ENCODE measurements at places on chromosomes 13 and 19.

GRCh38 chr19:50795664-50796073 lies 5.5 kb downstream of the ACP4 start:
- no peak for DNase-seq

DNA sequence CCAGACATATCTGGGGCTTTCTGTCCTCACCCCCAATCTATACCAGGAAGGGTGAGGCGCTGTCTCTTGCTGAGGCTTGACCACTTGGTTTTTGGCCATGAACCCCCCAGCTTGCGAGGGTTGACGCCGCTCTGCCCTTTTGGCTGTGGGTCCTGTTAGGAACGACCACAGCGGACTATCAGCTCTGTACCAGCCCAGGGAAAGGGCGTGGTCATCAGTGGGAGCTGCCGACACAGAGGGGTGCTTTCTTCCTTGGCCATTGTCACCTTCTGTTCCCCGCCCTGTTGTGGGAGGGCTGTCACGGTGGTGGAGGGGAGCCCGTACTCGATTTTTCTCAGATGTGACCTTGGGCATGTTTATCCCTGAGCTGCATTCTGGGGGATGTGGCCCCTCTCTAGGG lies 5.7 kb downstream of the DCAF15 start:
- no peak for DNase-seq

DNA sequence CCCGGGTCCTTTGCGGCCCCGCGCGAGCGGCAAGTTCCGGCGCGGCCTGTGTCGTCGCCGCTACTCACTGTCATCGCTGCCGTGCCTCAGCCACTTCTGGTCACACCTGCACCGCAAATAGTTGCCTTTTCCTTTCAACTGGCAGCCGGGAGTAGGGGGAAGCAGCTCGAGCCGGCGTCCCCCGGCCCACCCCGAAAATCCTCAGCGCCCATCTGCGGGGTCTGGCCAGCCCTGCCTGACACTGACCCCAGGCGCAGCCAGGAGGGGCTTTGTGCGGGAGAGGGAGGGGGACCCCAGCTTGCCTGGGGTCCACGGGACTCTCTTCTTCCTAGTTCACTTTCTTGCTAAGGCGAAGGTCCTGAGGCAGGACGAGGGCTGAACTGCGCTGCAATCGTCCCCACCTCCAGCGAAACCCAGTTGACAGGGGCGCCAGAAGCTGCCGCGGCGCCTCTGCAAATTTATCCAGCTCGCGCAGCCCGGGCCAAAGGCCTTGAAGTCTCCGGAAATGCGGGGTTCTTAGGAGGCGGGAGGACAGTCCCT lies 1.7 kb downstream of the PDX1 start:
- no peak for DNase-seq

DNA sequence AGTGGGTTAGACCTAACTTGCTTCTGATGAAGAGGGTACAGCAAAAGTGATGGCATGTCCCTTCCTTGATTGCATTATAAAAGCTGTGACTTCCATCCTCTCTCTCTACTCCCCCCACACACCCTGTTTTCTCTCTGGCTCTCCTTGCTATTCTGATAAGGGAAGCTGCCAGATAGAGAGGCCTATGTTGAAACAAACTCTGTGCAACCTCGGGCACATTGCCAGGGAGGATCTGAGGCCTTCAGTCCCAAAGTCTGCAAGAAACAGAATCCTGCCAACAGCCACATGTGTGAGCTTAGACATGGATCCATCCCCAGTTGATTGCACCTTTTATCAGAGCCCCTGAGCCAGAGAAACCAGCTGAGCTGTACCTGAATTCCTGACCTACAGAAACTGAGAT lies 44.8 kb upstream of the ARGLU1 start:
- DNase-seq: no peak

- peak; percentile 66 for DNase-seq
Observed at GRCh38 chr19:1063030-1063908, 3.7 kb upstream of the ARHGAP45 start.

GRCh38 chr13:113547238-113547971 lies 37.1 kb upstream of the TFDP1 start:
- no peak for DNase-seq

DNA sequence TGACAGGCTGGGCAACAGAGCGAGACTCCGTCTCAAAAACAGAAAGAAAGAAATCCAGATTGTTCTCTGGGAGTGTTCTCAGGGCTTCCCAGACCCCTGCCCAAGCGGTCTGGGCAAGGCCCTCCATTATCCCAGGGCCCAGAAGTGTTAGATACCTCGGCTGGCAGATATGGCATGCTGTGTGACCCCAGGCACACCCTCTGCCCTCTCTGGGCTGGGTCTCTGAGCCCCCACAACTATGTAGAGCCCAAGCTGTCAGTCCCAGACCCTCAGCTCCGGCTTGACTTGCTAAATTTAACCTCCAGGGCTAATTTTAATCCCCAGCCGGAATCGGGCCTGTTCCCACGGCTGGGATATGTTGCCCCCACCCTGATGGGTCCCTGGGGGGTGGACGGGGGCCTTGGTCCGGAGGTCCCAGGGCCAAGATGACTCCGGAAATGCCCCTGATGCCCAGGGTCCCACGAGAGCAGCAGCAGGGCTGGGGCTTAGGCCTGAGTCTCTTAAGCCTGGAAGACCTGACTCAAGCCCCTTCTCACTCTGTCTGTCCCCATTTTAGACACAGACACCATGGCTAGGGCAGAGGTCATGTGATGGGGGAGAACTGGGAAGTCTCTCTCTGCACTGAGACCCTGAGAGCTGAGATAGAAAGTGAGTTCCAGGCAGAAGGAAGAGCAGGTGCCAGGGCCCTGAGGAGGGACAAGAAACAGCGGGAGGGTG lies 14.5 kb upstream of the TMEM161A start:
- DNase-seq: no peak

DNA sequence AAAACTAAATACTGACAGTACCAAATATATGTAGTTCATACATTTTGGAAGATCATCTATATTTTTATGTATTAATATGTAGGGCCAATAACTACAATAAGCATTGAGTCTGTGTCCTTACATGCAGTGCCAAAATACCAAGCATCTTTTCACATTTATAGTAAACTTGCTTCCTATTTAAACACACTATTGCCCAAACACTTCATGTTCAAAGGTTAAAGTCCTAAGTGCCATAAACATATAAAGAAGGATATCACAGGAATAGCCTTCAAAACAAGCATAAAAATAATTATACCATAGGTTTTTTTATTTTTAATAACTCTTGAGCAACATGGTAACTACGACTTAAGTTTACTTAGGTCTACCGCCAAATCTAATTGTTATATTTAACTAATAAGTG lies 27.1 kb downstream of the EXOSC8 start:
- DNase-seq: no peak

DNA sequence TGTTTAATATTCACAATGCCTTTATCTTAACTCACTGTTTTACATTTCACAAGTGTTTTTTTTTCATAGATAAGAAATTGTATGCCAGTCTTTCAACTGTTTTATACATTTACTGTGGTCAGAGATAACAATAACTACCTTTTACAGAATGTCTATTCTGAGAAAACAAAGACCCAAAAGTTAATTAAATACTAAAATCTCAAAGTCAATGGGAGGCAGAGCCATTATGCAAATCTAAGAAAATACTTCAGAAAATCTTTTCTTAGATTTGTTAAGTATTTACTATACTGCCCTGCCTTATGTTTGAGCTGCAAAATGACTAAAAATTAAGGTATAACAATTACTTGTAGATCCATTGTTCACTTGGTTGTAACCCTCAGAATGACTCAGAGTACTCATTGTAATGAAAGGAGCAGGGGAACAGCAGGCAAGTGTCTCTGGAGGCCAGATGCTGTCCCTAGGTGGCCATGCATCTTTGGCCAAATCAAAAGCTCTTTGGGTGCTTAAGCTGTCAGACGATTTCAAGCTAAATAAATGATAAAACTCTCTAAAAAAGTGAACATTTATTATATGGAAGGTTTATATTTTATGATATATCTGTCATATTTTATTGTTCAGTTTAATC lies 770.1 kb upstream of the PCDH20 start:
- no peak for DNase-seq

- no peak for DNase-seq
Observed at GRCh38 chr19:7618771-7619510, 10.4 kb downstream of the XAB2 start.

DNA sequence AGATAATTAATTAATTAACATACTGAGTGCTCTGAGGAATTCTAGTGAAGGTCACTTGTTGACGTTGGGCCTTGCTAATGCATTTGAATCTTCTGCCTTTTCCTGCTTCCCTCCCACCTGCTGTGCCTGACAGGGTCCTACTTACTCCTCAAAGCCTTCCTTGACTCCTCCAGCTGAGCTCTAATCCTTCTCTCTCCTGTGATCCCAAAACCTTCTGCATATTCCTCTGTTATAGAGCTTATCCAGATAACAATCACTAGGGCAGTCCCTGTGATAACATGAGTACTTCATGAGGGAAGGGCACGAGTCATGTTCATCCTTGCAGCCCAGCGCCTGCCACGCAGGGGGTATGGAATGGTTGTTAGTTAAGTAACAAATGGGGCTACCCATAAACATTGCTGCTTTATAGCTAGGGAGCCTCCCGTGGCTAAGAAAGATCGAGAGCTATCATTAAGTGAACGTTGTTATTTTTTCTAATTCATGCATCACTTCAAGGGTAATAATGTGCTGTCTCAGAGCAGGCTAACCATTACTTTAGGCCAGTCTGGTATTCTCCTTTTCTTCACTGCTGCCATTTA lies 19.1 kb upstream of the SPATA13 start:
- no peak for DNase-seq

- no peak for DNase-seq
Observed at GRCh38 chr13:79171141-79172061, 234.7 kb downstream of the RBM26 start.

DNA sequence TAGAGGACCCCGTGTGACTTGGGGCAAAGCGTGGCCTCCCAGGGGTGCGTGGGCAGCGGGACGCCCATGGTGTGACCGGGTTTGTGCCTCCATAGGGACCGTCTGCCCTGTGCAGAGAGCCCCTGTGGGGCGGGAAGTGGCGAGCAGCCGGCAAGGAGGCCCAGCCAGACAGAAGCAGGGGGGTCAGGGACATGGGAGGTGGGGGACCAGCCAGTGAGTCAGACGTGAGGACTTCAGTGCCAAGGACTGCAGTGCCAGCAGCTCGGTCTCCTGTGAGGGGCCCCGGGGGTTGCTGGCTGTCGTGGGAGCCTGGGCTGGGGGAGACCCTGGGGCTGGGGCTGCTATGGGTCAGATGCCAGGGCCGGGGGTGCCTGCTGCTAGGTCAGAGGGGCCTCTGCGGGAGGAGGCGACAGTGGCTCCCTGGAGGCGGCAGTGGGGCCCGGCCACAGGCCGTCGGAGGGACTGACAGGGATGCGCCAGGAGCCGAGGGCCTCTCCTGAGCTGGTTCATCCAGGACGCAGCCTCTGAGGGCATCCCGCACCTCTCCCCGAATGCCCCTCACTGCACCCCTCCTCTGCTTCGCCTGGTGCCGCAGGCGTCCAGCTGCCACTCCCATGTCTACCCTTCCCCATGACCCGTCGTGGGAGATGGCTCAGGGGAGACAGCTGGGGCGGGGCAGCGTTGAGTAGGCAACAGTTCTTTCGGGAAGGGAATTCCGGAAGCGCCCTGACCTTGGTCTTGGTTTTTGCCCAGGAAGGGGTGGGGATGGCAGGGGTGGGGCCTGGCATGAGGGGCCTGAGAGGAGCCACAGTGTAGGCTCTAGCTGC lies 80.0 kb downstream of the KDM4B start:
- DNase-seq: no peak

- no peak for DNase-seq
Observed at GRCh38 chr13:75651013-75651412, 14.9 kb downstream of the LMO7 start.

GRCh38 chr13:60230593-60230992 lies 66.9 kb upstream of the DIAPH3 start:
- DNase-seq: no peak

GRCh38 chr13:45328661-45329111 lies 12.3 kb downstream of the TPT1 start:
- no peak for DNase-seq

DNA sequence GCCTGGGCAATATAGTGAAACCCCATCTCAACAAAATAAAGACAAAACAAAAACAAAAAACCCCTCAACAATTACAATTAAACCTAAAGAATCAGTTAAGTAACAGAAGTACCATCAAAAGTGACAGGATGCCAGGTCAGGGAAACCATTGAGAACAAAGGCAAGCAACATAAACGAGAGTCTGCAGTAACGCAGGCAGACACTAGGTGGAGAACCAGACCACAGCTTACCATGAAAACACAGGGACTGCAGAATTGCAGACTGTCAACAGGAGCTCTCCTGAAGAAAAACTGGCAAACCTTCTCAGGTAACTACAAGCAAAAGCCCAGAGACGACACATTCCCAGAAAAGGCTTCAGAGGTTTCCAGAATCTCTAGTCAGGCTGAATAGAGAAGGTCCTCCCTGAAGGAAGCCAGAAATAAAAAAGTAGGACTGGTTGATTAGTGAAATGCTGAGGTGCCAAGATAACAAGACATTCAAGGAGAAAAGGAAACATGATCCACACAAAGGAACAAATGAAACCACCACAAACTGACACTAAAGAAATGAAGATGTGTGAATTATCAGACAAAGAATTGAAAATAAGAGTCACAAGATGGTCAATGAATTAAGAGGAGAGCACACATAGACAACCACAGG lies 2.2 kb upstream of the ZNF665 start:
- peak; percentile 72 for DNase-seq

DNA sequence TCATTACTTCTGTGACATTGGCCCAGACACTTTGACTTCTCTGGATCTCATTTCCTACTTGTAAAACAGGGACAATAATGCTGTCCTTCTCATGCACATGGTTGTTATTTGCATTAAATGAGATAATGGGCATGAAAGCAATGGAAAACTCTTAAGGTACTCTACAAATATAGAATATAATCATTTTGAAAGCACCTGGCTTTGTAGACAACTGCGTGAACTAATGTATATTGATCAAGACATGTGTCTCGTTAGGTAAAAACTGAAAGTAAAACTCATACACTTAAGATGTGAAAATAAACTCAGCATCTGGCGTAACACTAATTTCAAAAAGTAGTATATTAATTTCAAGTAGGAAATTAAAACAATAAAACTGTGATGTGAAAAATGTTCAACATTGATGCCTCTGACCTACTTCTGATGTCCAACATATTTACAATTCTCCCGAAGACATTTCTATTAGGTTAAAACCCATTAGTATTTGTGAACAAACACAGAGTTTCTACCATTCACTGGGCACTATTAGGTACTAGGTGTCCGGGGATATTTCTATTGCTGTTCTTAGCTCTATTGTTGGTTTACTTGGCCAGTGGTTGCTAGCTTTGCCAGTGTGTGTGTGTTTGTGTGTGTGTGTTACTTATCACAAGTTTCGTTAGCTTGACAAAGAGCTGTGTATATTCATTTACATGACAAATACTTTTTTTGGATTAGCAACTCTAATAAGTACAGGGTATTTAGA lies 220.5 kb downstream of the KCNRG start:
- no peak for DNase-seq

Measured in activated CD4-positive, alpha-beta T cell treated with anti-CD3 and anti-CD28 coated beads, Interleukin-2, amount 50 U/mL, for 48 hours (primary cell).